Smooth muscle cell of bladder (primary cell): ENCODE measurements at places on chromosomes 7 and 10. TPM values are rescaled to one million over a fixed set of nuclear protein-coding genes. Genes with fewer than 3 reads are reported as not detected.

DPP6 gene
- not detected in 2 replicates for total RNA-seq

ACTL6B gene
- not detected in 2 replicates for total RNA-seq

TMEM26 gene
- 0.71 and 0.92 TPM in 2 replicates for total RNA-seq

MACROH2A2 gene
- 5.8 and 9.2 TPM in 2 replicates for total RNA-seq

UCN3 gene
- total RNA-seq: not detected in 2 replicates

ASB4 gene
- total RNA-seq: under 0.01 TPM in 1 of 2 replicates, not detected in the other

LRRD1 gene
- total RNA-seq: 0.14 TPM in 1 of 2 replicates, not detected in the other

ADRB1 gene
- not detected in 2 replicates for total RNA-seq

FLNC gene
- total RNA-seq: 99.0 and 191 TPM in 2 replicates

SLC25A40 gene
- total RNA-seq: 2.7 and 3.6 TPM in 2 replicates

CLCN1 gene
- total RNA-seq: 0.09 and 0.14 TPM in 2 replicates

METTL27 gene
- total RNA-seq: 2.3 and 7.4 TPM in 2 replicates

ACSL5 gene
- 1.7 and 2.2 TPM in 2 replicates for total RNA-seq

GRM3 gene
- total RNA-seq: not detected in 2 replicates

PILRB gene
- total RNA-seq: 3.7 and 6.6 TPM in 2 replicates

TMEM225B gene
- total RNA-seq: 0.46 and 1.1 TPM in 2 replicates

C7orf57 gene
- total RNA-seq: not detected in 2 replicates

MMD2 gene
- not detected in 2 replicates for total RNA-seq

CYP2C9 gene
- not detected in 2 replicates for total RNA-seq

KAZALD1 gene
- 18.2 and 30.3 TPM in 2 replicates for total RNA-seq

ACBD7 gene
- total RNA-seq: 0.43 and 0.55 TPM in 2 replicates

OPALIN gene
- not detected in 2 replicates for total RNA-seq

CALML5 gene
- total RNA-seq: not detected in 2 replicates

GIMAP8 gene
- total RNA-seq: 0.09 TPM in 1 of 2 replicates, not detected in the other

KCND2 gene
- 4.0 and 7.9 TPM in 2 replicates for total RNA-seq

CCDC3 gene
- 0.18 and 1.3 TPM in 2 replicates for total RNA-seq

ZCWPW1 gene
- 1.6 and 2.8 TPM in 2 replicates for total RNA-seq

SEMA3A gene
- 45.2 and 51.4 TPM in 2 replicates for total RNA-seq

IFIT1 gene
- total RNA-seq: 9.9 and 13.7 TPM in 2 replicates

COBL gene
- total RNA-seq: 0.09 and 0.28 TPM in 2 replicates

ZNF239 gene
- 5.3 and 6.8 TPM in 2 replicates for total RNA-seq

TMEM176A gene
- total RNA-seq: 1.1 and 70.8 TPM in 2 replicates

TMEM184A gene
- 0.09 and 0.14 TPM in 2 replicates for total RNA-seq

AZGP1 gene
- total RNA-seq: 0.09 TPM in 1 of 2 replicates, not detected in the other

UCMA gene
- not detected in 2 replicates for total RNA-seq

TFAM gene
- total RNA-seq: 16.1 and 20.5 TPM in 2 replicates

GDI2 gene
- 402 and 434 TPM in 2 replicates for total RNA-seq

GATA3 gene
- not detected in 2 replicates for total RNA-seq

CTAGE6 gene
- 0.28 and 0.55 TPM in 2 replicates for total RNA-seq

CDH23 gene
- total RNA-seq: 0.14 and 0.18 TPM in 2 replicates

SPDYE8 gene
- not detected in 2 replicates for total RNA-seq

TUBB8 gene
- under 0.01 TPM in 1 of 2 replicates, not detected in the other for total RNA-seq

EVX1 gene
- under 0.01 TPM in 1 of 2 replicates, not detected in the other for total RNA-seq

HOXA5 gene
- total RNA-seq: 1.4 and 1.6 TPM in 2 replicates

CRHR2 gene
- total RNA-seq: not detected in 2 replicates

BHLHA15 gene
- total RNA-seq: 0.37 TPM in 1 of 2 replicates, not detected in the other

HOXA3 gene
- 1.8 and 3.2 TPM in 2 replicates for total RNA-seq

TMEM213 gene
- total RNA-seq: not detected in 2 replicates

COL1A2 gene
- total RNA-seq: 4,803 and 7,669 TPM in 2 replicates

WEE2 gene
- total RNA-seq: not detected in 2 replicates
